ENCODE measurements at places on chromosomes 3 and 15. TPM values are rescaled to one million over a fixed set of nuclear protein-coding genes. Genes with fewer than 3 reads are reported as not detected.

SAMD7 gene
- total RNA-seq: not detected

C3orf49 gene
- total RNA-seq: not detected

UTS2B gene
- total RNA-seq: 1.1 TPM

EFHB gene
- total RNA-seq: 0.99 TPM

BTLA gene
- total RNA-seq: not detected

GABRA5 gene
- not detected for total RNA-seq

KBTBD13 gene
- not detected for total RNA-seq

TRIM42 gene
- total RNA-seq: not detected

DYNLT2B gene
- 14.4 TPM for total RNA-seq

IL17RD gene
- total RNA-seq: 0.97 TPM

CISH gene
- total RNA-seq: 2.5 TPM

TMCO5A gene
- total RNA-seq: not detected

PROK2 gene
- total RNA-seq: not detected

GOLGA6L1 gene
- total RNA-seq: not detected

RASL12 gene
- total RNA-seq: not detected
